ENCODE measurements at places on chromosomes 16 and 17.

DNA sequence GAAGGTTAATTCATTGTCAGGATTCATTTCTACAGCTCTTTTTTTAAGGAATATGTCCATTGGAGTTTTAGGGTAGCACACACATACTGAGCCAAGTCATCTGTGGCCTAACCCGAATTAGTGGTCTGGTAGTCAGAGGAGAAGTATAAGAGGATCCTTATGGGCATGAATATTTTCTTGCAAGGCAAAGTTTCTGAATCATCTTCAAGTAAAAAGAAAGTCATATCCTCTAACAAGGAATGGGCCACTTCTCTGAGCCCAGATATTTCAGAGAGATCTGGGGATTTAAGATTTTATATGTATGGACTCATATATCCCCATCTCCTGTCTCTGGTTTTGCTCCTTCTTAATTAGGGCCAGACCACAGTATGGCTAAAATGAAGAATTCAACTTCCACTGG, 99.2 kb upstream of the CDH8 start:
- DNase-seq = no peak

DNA sequence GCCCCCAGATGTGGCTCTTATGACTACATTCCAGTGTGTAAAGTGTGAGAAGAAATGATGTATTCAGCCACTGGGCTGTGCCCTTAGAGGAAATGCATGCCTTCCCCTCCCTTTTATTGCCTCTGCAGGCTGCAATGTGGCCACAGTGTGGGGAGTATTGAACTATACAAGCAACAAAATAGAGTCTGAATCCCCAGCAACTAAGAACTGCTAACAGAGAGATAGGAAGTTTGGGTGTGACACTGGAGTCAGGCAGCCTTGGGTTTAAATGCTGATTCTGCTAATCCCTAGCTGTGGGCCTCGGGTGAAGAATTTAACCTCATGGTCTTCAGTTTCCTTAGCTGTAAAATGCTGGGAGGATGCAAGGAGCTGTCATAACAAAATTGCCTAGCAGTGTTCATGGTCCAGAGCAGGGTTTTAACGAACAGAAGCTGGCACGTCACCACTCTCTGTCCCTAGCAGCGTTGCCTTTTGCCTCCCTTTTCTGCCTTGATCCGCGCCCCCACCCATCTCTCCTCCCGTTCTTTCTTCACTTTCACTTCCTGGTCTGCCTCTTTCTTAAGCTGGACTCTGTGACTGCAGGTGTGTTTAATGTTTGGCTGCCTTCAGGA, 50.3 kb downstream of the KPNA2 start:
- DNase-seq = no peak

DNA sequence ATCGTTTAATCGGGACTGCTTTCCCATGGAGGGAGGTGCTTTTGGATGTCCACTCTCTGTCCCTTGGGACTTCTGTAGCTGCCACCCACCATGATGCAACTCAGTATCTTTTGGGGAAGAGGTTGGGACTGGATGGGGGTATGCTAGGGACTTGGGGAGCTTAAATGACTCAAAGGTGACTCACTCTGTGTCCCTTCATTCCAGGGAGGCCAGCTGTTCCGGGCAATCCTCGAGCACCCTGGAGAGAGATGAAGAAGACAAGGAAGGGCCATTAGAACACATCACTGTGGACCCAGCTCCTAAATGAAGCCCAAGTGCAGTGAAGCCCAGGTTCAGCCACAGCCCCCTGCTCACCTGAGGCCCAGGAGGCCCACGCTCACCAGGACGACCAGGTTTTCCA, 4.6 kb downstream of the COL1A1 start:
- no peak for DNase-seq

- no peak for DNase-seq
Measured at GRCh38 chr16:11857161-11857560, 5.8 kb upstream of the RSL1D1 start.

DNA sequence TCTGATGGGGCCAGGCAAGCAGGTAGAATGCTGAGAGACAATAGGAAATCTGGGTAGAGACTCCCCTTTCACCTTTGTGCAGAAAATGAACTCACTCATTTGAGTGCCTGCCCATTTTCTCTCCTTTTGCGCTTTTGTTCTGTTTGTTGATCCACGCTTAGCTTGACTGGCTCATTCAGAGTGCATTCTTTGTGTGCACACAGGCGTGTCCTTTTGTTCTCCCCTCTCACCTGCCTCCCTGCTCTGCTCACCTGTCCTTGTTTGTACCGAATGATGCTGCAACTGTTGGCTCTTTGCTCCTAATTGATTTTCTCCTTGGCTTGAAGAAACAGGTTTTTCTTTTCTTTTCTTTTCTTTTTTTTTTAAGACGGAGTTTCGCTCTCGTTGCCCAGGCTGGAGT, 15.8 kb downstream of the PGS1 start:
- DNase-seq = no peak

- no peak for DNase-seq
Measured at GRCh38 chr16:2035431-2036199, 8.9 kb downstream of the NHERF2 start.
